PC-3 (cell line): ENCODE measurements at places on chromosomes 1 and 21.

DNA sequence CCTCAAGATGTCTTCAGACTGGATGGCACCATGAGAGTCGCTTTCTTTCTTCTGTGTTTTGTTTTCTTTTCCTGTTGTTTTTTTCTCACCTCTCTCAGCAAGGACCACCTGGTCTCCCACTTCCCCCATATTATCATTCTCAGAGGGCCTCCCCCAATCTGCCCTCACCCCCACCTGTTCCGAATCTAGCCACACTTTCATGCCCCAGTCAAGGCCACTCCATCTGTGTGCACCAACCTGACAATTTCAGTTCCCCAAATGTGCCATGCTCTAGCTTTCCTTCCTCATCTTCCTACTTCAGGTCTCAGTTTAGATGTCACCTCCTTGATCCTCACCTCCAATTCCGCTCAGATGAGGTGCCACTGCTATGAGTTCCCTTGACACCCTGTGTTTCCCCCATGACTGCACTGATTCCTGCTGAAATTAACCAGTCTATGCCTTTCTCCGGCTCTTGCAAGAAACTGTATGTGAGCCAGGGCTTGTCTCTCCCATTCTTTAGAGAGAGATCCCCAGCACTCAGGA is 146.2 kb downstream of the PLPP3 start:
- DNase-seq = no peak

DNA sequence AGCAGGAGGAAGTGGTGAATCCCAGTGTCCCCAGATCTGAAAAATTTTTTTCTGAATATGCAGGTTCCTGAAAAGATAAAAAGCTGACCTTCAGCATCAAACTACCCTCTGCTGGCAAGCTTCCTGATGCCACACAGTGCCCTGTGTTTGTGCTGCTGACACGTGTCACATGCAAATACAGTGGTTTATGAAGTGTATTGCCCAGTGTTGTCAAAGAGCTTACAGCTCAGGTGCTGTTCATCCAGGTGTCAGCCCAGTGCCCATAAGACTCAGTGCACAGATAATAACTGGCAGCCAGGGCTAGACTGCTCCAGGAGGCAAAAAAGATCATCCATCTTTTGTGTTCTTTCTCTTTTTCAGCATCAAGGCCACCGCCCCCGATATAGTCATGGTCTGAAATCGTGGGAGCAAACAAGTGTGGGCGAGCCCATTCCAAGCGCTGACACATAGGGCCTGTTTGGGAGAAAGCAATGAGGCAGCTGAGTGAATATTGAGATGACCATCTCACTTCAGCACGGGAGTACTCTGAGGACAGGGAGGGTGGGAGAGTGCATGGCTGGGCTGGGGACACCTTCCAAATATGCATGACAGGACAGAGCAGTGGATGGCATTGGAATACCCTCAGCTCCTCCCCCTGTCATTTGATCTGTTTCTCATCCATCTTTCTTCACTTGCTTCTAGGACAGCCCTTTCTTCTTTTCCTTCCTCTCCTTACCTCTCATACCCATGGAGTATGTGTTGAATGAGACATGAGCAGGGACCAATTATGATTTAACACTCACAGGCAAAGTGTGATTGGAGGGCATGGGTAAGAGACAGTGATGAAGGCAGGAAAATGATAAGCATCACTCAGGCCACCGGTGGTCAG is 6.4 kb upstream of the KCNK1 start:
- DNase-seq = peak; percentile 31

DNA sequence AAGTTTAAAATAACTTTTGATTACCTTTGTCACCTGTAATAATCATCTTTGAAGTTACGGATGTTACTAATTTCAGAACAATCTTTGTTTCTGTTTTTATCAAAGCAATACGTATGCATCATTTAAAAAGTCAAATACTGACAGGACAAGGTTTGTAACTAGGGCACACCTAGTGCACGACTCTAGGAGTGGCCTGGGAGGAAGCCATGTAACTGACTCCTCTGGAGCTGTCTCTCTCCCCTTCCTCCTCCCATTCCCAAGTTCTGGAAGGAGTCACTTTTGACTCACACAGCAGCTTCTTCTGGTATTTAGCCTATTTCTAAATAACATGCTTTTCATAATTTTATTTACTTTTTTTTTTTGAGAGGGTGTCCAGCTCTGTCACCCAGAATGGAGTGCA is 11.8 kb upstream of the RAP1GAP start:
- DNase-seq = peak; percentile 48

DNA sequence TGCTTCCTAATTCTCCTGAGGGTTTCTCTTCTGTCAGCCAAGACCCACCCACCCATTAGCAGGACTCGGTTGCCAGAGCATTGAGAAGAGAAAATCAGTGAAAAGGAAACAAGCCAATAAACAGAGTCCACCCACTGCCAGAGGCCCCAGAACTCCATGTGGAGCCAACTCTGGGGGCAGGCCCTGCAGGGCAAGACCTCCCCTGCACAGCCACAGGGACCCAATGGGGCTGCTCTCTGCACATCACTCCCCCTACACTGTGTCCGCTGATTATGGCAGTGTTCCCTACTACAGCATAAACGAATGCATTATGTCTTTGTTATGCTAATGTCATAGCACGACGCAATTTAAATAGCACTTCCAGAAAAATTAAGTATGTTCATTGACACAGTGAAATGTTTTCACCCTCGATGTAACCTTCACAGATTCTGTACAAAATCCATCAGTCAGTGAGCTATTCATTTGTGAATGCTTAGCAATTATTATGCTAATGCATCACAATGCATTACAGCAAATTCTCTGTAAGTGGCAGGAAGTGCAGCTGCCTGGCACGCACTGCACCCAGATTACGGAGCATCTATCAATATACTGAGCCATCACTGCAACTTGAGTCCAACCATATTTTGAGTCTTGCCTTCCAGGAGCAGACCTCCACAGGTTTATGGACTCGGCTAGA is 56.4 kb downstream of the GRIK3 start:
- DNase-seq = no peak

GRCh38 chr1:1432951-1433803 is 2.3 kb upstream of the VWA1 start:
- peak; percentile 96 for DNase-seq

DNA sequence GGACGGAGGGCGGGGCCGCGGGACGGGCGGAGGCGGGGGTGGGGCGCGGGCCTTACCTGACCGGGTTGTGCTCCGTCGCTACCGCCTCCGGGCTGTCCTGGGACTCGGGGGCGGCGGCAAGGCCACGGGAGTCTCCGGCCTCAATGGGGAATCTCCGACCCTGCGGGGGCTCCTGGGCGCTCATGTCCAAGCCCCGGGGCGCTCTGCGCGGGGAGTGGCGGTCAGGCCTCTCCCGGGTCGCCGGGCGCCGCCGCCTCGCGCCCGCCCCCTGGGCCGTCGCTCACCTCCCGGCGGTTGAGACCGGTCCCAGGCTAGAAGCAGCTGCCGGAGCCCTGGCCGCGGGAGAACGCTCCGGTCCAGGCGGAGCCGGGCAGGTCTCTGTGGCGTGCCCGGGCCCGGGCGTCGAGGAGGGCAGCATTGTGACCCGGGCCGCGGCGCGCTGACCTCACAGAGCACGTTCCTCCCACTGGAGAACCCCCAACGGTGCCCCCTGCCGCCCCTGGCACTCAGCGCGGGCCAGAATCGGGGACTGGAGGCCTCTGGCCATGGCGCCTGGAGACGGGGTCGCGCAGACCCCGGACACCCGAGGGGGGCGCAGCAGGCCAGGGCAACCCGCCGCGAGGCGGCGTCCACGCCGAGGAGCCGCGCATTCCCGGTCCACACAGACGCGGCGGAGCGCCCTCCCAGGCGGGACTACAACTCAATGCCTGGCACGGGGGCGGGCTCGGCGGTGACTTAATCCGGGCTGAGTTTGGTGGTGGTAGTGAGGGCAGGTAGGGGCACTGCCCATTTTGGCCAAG is 411 bp downstream of the FAM229A start:
- DNase-seq = no peak

- DNase-seq = peak; percentile 81
Measured at GRCh38 chr1:43073490-43074230, 98.4 kb downstream of the EBNA1BP2 start.

DNA sequence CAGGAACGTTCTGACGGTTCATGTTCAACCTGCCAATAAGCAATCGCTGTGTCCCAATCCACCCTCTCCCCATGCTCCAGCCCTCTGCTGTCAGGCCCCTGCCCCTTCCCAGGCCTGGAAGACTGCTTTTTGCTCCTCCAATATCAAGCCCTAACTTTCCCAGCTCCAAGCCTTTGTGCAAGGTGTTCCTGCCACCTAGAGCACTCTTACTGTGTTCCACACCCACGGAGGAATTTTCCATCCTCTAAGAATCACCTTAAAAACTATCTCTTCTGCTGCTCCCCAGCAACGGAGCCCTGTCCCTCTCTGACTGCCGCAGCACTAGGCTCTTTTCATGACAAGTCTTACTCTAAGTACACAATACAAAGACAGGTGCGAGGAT is 657.9 kb downstream of the AJAP1 start:
- no peak for DNase-seq

DNA sequence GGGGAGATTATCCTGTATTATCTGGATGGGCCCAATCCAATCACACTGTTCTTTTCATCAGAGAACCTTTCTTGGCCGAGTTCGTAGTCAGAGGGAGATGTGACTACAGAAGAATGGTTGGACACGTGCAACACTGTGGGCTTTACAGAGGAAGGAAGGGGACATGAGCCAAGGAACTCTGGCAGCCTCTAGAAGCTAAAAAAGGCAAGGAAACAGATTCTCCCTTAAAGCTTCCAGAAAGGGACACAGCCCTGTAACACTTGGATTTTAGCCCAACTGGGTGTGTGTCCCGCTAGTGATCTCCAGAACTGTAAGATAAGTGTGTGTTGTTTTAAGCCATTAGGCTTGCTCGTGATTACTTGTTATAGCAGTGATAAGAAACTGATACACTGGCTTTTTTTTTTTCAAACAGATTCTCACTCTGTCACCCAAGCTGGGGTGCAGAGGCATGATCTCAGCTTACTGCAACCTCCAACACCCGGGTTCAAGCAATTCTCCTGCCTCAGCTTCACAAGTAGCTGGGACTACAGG is 53.9 kb upstream of the FBXO28 start:
- DNase-seq = no peak
